ENCODE measurements at places on chromosomes 1 and 21.

DNA sequence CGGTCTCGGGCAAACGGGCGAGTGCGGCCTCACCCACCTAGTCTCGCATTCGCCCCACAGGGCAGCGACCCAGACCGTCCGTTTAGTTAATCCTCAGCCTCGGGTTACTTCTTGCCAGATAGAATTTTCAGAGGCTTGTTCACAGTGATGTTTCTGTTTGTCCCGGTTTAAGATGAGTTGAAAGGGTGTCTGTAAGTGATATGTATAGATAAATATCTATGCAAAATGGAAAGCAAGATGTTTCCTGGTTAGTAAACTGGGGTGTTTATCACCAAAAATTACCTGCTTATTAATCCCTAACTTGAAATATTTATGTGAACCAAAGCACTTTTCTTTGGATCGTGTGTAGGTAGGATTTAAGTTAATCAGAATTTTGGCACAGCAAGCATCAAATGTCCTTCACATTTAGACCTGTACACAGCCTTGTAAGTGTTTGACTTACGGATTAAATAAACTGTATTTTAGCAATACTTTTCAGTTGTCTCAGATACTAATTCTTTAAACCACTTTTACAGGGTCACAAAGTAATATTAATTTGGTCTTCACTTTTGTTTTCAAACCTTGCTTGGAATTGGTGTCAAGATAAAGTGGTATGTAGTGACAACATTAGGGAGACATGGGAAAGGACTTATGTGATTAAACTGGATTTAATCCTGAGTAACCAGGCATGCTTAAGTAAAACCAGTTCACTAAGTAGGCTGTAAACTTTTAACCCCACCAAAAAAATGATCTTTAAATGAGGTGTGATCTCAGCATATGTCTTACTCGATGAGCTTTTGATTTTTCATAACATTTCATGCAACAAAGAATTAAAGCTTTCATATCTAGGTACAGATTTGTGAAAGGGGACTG is 914 bp downstream of the ZNF326 start:
- DNase-seq: no peak

GRCh38 chr1:145926686-145927062 is 610 bp downstream of the RBM8A start:
- DNase-seq: no peak

GRCh38 chr1:225909477-225909876 is 14.6 kb downstream of the PYCR2 start:
- DNase-seq: no peak

GRCh38 chr1:154726443-154726842 is 118.5 kb upstream of the ADAR start:
- DNase-seq: no peak

- no peak for DNase-seq
Observed at GRCh38 chr1:94209425-94209824, 28.0 kb downstream of the ARHGAP29 start.
